ENCODE measurements at places on chromosomes 6 and 20.

- no peak for DNase-seq
Observed at GRCh38 chr20:59830665-59831023, 102.8 kb downstream of the SYCP2 start.

GRCh38 chr6:39225946-39226437 lies 3.3 kb downstream of the KCNK5 start:
- DNase-seq, result no peak

DNA sequence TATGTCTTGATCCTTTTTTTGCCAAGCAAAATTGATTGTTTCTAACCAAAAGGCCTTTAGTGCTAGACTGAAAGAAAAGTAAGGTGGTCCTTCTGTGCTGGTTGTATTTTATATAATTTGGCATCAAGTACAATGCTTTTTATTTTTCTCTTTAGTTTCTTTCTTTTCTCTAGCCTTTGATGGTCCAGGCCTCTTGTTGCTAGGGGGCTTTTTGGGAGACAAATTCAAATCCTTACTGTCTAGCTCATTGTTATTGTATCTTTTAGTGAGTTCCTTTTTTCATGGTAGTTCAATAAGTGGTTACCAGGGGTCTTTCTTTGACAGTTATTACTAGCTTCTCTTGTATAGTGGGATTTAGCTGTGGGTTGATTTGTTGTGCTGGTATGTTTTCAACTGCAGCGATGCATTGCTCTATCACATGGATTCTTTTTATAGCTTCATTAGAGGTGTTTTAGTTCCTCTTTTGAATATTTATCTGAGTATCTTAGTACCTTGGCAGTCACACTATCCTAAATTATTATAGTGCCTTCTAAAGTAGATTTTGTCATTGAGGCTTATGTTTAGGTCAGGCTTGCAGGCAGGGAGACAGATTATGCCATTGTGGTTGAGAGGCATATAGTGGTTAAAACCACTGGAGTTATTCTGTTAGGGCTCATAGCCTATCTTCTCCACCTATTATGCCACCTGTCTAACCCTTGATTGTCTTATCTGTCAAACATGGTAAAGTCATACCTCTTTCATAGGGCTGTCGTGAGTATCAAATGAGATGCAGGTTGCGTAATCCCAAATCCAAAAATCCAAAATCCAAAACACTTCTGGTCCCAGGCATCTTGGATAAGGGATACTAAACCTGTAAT lies 49.5 kb downstream of the KCNS1 start:
- no peak for DNase-seq

GRCh38 chr6:134910593-134910935 lies 39.3 kb downstream of the ALDH8A1 start:
- DNase-seq, result no peak
